ENCODE measurements at places on chromosomes 6 and 20.

- DNase-seq = no peak
Measured at GRCh38 chr6:147248859-147249258, 44.6 kb downstream of the STXBP5 start.

DNA sequence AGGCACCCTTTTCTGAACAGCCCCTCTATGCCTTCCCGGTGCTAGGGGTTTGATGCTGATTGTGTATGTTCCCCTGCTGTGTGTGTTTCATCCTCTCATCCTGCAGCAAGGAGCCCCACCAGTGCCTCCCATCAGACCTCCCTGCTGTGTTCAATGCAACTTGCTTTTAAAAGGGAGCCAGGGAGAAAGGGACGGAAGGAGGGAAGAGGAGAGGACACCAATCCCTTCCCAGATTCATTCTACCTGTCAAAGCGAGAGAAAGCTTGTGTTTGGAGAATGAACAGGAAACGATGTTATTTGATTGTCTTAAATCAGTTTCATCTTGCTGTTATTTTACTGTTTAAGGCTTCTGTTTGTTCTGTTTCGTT lies 259.2 kb downstream of the ADGB start:
- no peak for DNase-seq

DNA sequence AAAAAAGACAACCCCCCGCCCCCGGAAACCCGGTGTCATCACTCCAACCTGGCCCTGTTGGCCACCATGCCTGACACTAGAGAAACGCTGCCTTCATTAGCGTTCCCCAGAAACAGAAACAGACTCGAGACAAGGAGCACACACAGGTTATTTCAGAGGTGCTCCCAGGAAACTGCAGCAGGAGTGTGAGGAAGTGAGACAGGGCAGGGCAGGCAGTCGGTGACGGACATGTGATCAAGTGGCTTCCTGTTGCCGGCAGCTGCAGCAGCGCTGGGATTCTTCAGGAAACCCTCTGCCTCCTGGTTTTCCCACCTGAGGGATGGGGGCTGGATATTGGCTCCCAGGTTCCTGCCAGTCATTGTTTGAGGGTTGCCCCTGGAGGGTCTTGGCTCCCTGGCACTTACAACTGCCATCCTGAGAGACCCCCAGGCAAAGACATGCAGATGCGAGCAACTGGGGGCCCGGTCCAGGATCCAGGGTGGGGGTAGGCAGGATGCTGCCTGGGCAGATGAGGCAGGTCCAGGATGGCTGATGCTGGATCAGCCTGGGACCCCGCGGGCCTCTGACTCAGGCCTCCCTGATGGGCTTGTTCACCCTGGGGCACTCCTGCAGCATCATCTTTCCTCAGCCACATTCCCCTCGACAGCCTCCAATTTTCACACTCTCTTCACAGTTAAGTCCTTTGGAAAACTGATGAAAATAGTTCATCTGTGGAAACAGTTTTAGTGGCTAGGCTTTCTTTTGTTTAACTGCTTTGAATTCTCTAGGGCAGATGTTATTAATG lies 150.7 kb upstream of the SYNDIG1 start:
- DNase-seq = no peak

DNA sequence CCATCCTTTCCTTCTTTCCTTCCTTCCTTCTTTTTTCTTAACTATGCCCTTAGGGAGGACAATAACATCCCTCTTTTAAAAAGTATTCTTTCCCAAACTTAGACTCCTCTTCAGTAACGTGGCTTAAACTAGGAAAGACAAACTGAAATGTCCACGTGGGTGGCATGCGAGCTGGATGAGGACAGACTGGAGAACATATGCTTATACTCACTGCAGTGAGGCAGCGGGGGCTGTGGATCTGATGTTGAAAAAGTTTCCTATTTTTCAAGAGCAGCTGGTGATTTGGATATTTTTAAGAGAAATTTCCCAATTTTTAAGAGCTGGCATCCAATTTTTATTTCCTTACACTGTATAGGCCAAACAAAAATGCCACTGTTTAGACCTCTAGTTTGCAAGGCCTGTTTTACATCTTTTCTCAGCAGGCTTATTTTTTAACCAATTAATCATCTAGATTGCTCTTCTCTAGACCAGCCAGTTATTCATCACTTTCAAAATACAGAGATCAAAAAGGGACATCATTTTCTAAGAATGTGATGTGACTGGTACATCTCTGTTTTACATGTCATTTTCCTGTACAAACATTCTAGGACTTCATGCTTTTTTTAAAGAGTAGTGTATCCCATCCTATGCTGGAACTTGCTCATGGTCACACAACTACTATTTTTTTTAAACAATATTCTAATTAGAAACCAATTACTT lies 226.5 kb downstream of the BTBD9 start:
- no peak for DNase-seq

DNA sequence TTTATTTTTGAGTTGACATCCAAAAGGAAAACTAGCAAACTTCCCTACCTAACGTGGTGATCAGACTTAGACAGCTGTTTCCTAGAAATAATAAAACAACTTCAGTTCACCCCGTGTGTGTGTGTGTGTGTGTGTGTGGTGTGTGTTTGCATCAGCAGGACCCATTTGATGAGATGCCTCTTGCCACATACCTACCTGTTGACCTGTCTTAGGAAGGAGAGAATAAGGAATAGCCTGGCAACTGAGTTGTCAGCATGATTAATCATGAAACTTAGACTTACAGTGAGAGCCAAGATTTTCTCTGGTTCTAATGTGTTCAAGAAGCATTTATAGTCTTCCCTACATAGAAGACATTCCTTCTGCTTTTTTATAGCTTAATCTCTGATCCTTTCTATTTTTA lies 16.1 kb upstream of the PBOV1 start:
- DNase-seq = no peak

GRCh38 chr6:74091136-74091793 lies 395.3 kb downstream of the CD109 start:
- no peak for DNase-seq

GRCh38 chr6:42230345-42231321 lies 13.0 kb upstream of the MRPS10 start:
- no peak for DNase-seq

DNA sequence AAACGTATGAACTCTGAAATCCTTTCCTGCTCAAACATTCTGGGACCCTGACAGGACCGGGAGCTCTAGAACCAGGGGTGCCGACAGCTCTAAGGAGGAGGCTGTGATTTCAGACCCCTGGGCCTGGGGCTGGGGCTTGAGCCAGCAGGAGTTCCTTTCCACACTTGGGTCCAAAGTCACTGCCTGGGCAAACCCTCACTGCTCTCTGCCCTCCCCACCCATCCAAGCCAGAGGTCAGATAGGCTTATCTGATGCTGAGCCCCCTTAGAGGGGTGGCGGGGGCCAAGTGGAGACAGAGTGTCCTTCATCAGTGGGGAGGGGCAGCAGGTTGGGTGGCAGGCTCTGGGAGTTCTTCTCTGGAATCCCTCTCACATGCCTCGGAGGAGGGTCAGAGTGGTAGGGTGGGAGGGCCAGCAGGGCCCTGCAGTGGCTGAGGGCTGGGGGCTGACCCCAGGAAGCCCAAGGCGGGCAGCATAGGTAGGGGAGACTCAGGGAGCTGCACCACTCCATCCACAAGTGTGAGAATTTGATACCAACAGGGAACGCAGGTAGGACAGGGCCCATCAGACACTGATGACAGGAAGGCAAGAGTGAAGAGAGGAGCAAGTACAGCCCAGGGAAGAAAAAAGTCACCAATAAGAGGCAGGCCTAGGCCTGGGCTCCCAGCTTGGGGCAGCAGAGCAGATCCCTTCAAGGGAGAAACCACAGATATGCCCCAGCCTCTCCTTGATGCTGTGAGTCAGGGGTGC lies 121.0 kb downstream of the MRPL14 start:
- DNase-seq = no peak

DNA sequence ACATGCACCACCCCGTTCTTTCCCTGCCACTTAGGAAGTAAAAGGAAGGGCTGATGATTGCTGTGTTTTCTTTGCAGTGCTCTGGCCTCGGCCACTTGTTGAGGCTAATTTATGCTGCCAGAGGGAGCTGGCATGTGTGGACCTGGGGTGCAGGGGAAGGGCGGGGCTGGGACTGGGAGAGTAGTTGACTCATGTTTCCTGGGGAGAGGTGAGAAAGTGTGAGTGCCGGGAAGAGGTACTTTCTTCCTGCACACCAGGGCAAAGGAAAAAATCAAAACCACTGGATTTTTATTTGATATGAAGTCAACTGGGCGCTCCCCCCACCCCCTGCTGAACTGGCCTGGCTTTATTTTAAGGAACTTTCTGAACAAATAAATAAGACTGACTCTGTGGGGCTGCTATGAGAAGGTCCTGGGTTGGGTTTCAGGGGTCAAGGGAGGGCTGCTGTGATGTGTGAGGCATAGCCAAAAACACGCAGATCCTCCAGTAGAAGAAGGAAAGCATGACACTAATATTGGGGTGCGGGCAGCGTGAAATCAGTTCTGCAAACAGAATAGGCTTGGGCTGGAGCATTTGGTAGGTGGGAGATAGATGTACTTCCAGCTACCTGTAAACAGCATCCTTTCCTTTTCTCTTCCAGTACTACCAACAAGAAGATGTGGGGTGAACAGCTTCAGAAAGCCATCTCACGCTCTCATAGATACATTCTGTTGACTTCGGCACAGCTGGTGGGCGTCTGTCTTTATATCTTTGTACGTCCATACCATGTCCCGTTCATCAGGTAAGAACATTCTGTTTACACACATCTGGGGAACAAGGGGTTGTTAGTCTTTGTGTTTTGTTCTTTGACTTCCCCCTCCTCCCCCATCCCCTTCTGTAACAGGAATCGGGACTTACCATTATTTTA lies 87.5 kb downstream of the SYNJ2 start:
- peak; percentile 84 for DNase-seq

- DNase-seq = no peak
Measured at GRCh38 chr6:64786736-64787135, 920.3 kb downstream of the EYS start.

DNA sequence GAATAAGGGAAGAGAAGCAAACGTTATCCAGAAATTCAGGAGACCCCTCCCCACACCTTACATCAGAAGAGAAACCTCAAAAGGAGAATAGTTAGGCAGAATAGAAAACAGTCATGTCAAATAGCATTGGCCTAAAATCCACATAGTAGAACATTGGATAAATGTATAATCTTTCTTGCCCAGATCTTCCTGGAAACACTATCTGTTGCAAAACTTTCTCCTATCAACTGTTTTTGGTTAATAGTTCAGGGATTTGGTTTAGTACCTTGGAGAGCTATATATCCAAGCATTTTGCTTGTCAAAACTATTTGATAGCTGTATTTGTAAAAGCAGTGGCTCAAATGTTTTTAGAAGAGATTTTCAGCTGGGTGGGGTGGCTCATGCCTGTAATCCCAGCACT lies 74.3 kb upstream of the PHACTR2 start:
- no peak for DNase-seq

- no peak for DNase-seq
Measured at GRCh38 chr20:51437182-51437924, 105.2 kb downstream of the NFATC2 start.

DNA sequence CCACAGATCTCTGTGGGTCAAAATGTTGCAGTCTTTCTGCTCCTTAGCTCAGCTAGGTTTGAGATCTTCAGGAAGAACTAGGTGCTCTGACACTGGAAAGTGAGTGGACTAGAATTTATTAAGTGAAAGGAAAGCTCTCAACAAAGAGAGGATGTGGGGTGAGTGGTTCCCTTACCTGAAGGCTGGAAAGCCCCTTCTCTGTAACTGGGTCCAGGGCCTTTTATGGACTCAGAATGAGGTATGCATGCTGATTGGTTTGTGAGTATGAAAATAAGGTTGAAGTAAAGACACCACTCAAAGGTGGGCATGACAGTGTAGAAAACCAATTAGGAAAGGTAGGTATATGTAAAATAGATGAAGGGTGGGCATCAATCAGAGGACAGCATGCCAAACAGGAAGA lies 485.5 kb downstream of the CD109 start:
- no peak for DNase-seq

DNA sequence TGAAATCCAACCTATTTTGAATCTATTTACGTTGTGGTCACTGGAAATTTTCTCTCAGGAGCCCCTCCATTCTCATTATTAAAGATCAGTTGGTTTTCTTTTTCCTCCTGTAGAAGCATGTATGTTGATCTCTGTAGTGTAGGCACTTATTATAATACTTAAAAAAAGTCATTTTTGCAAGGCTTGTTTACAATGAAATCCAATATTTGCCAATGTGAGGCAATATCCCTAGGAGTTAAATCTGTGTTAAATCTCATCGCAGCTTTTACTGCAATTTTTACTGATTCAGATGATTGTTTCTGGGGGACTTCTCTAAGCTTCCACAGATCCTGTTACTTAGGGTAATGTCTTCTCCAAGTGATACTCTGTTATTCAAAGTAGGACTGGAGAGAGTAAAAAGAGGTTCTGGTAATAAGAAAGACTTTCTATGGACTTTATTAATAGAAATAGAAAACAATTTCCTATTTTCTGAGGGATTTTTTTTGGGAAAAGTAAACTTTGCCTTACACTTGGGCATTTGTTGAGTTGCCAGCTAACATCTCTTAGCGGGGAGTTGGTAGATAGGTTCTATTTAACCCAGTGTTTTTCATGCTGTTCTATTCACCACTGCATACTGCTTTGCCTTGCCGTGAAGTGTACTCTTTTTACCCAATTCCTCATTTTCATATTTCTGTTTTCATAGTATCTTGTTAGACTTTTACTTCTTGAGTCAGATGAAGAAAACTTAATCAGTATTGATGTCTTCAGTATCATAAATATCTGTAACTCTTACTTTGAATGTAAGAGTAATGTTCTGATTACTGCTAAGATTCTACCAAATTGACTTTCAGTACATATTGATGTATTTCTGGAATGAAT lies 48.6 kb downstream of the CDKAL1 start:
- DNase-seq = no peak

GRCh38 chr6:25302677-25303128 lies 23.5 kb downstream of the CARMIL1 start:
- DNase-seq = no peak

- no peak for DNase-seq
Measured at GRCh38 chr6:154868143-154868594, 126.9 kb upstream of the TIAM2 start.

- no peak for DNase-seq
Measured at GRCh38 chr20:16299897-16300296, 273.4 kb downstream of the KIF16B start.

DNA sequence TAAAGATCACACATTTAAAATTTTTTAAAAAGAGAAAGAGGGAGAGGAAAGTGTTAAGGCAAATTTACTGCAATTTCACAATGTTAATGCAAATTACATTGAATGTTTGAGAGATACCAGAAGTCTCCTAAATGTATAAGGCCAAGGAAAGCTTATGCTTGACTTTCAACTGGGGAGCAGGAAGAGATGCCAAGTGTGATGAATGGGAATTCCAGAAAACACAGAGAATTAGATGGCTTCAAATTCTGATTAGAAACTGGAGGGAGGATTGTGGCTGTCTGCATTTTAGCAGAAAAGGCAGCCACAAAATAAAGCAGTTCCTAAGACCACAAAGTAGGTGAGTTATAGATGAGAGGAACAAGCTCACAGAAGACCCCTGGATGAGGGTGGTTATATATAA lies 328.3 kb upstream of the CITED2 start:
- no peak for DNase-seq

GRCh38 chr6:24910961-24911725 lies 24.6 kb downstream of the RIPOR2 start:
- DNase-seq = peak; percentile 31

GRCh38 chr20:3652221-3652620 lies 11.0 kb downstream of the GFRA4 start:
- DNase-seq = no peak

All from transverse colon (tissue), 4 donors.